ENCODE measurements at places on chromosomes 7 and 10.

DNA sequence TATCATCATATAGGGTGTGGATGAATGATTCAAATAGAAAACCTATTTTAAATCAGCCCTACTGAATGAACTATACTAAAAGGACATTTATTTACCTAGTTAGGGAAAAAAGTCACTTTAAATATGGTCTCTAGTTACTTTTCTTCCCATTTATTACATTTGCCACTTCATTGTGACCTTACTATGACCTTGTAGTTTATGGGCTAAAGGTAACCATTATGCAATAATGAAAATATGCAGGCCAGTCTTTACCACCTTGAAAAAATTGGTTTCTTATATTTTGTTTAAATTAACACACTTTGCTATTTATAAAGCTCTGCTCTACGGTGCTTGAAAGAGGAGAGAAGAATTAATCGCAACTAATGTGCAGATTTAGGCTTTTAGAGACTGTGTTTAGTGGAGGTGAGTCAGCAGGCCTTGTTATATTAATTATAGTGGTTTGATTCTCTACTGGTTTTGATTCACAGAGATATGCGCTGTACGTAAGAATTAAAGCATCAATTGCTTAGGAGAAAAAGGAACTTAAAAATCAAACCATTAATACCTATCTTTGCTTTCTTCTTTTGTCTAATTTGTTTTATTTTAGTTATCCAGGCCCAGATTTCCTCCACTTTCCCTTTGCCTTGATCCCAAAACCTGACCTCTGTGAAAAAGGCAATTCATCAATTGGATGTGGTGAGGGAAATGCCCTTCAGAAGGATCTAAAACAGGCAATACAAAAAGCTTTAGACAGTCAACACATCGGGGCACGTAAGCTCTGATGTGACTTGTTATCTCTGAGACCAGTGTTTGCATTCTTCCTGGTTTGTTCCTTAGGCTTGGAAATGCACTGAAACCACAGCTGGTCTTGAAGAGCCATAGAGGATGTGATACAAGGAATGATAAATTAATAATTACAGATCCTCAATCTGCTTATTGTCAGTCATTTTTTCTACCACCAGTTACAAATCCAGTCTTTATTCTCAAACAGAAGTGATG lies 141.2 kb upstream of the HDAC9 start:
- DNase-seq: no peak

GRCh38 chr7:15159261-15159660 lies 256.7 kb upstream of the DGKB start:
- no peak for DNase-seq

GRCh38 chr10:5496261-5497250 lies 2.8 kb downstream of the CALML5 start:
- no peak for DNase-seq

DNA sequence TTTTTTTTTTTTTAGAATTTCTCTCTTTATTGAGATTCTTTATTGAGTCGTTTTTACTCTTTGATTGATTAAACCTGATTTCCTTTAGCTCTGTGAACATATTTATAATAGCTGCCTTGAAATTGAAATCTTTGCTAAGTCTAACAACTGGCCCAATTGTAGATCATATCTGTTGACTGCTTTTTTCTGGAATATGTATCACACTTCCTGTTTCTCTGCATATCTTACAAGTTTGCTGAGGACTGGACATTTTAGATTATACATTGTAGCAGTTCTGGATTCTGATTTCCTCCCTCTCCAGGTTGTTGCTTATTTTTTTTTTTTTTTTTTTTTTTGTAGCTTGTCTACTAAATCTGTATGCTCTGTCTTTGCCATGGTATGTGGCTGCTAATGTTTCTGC lies 56.3 kb downstream of the PRKAR2B start:
- DNase-seq: no peak

DNA sequence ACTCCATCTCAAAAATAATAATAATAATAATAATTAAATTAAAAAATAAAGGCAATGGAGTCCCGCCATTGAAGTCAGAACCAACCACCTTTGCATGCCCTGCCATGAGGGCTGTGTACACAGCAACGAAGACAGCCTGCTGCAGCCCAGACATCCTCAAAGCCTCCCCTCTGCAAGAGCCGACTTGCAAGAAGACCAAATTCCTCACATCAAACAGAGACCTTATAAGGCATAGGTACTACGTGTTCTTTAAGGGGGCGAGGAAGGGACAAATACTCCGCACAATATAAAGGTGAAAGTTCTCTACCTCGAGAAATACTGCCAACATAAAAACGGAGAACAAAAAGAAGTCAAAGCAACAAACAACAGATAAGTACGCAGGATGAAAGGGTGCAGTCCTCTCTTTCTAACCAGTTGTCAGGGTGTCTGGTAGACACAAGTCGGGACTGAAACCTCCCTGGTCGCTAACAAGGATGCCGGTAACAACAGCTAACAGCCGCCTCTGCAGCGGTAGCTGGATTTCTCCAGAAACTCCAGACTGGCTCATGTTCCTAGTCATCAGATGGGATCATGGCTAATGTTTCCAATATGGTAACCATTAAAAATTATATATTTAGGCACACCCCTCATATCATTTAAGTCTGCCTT lies 23.6 kb downstream of the FGFR2 start:
- DNase-seq: no peak

GRCh38 chr7:39349452-39350123 lies 216.6 kb upstream of the YAE1 start:
- no peak for DNase-seq

DNA sequence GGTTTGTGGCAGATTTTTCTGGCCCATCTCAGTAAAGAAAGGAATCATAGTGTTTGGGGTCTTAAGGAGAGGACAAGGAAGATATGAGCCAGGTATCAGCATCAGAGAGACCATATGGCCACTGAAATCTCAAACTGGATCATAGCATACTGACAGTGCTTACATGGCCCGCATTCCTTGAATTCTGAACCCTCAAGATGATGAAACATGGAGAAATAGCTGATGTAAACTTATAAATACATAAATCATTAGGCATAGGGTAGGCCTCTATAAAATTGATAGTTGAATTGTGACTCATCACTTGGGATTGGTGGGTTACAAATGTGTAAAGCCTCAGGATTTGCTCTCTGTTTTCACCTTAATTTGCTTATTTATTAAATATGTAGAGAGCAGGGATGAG lies 688.5 kb downstream of the CNTNAP2 start:
- DNase-seq: no peak

DNA sequence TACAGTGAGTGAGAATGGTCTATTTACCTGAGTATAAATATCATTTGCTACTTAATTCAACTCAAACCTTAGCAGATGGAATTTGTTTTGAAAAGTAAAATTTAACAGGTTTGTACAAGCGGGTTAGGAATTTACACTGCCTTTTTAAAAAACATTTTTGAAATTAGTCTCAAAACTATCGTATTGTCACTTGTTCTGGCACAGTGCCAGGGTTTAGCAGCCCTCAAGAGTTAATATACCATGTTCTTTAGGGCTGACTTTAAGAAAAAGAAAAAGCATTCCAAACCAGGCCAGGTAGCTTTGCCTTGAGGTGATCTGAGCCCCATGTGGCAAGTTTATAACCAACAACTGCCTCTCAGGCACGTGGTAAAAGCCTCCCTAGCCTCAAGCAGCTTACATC lies 17.8 kb downstream of the CCNJ start:
- DNase-seq: no peak

DNA sequence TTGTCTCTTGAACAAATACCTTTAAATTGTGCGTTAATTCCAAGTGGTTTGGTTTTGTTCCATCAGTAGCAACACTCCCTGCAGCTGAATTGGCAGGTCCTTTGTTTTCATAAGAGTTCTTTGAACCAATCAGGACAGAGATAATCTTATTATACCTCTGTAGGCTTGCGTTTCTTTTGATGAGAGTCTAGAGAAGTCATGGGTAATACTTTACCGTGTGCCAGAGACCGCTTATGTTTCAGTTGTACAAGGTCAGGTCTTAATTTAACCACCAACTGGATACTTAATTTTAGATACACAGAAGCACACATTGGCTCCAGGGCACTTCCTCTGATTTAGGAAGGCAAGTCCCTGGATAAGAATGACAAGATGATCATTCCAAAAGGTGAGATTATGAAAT lies at the start of gene ASB15:
Gene ASB15, plus strand, starts transcription at position 292 of the 400 bp plus-strand sequence. CDS start 12,682 bp downstream, outside the sequence.
- no peak for DNase-seq

GRCh38 chr7:108368466-108368865 lies 87.8 kb downstream of the NRCAM start:
- DNase-seq: no peak

- DNase-seq: no peak
These were observed 245.9 kb downstream of the SKAP2 start for GRCh38 chr7:26618449-26618848.

- no peak for DNase-seq
These were observed 1.9 kb upstream of the EN2 start for GRCh38 chr7:155455776-155456737.

DNA sequence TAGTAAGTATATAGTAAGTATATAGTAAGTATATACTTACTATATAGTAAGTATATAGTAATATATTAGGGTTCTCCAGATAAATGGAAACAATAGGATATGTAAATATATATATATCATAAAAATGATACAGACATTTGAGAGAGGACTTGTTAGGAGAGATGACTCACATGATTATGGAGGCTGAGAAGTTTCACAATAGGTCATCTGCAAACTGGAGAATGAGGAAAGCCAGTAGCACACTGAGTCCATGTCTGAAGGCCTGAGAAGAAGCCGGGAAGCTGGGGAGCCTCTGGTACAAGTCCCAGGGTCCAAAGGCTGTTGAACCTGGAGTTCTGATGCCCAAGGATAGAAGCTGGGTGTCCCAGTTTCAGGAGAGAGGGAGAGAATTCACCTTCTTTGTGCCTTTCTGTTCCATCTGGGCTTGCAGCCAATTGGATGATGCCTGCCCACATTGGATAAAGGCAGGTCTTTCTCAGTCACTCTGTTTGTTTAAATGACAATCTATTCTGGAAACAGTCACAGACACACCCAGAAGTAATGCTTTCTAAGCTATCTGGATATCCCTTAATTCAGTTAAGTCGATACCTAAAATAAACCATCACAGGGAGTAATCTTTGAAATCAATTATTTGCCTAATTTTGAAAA lies 205.5 kb upstream of the CDC14C start:
- no peak for DNase-seq

Measured in femur (tissue), 1 donor.